HFFc6 (cell line): ENCODE measurements at places on chromosomes 2 and 18. TPM values are rescaled to one million over a fixed set of nuclear protein-coding genes. Genes with fewer than 3 reads are reported as not detected.

The LONRF2 gene
- not detected in 2 replicates for total RNA-seq

DNA sequence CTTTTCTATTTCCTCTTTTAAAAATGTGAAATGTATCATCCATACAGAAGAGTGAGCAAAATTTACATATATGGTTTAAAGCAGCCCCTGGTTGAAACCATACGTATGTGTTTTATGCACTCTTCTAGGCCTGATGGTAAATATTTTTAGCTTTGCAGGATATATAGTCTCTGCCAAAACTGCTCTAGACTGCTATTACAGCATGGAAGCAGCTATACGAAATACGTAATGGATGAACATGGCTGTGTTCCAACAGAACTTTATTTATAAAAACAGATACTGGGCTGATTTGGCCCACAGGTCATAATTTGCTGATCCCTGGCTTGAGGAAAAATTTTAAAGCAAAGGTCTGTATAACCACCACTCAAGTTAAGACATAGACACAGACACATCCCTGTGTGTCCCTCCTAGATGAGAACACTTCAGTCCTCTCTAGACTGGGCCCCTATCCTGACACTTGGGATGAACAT, 42.5 kb upstream of the ATP8B1 start:
- peak overlapping the region; percentile 70 for H3K4me3 ChIP-seq
- peaks cover 94% of the 10 kb centered on the region for H3K4me1 ChIP-seq
- peaks cover 16% of the 10 kb centered on the region for H3K36me3 ChIP-seq
- peak overlapping the region; percentile 88 for H3K27ac ChIP-seq
- DNase-seq: no peak

DNA sequence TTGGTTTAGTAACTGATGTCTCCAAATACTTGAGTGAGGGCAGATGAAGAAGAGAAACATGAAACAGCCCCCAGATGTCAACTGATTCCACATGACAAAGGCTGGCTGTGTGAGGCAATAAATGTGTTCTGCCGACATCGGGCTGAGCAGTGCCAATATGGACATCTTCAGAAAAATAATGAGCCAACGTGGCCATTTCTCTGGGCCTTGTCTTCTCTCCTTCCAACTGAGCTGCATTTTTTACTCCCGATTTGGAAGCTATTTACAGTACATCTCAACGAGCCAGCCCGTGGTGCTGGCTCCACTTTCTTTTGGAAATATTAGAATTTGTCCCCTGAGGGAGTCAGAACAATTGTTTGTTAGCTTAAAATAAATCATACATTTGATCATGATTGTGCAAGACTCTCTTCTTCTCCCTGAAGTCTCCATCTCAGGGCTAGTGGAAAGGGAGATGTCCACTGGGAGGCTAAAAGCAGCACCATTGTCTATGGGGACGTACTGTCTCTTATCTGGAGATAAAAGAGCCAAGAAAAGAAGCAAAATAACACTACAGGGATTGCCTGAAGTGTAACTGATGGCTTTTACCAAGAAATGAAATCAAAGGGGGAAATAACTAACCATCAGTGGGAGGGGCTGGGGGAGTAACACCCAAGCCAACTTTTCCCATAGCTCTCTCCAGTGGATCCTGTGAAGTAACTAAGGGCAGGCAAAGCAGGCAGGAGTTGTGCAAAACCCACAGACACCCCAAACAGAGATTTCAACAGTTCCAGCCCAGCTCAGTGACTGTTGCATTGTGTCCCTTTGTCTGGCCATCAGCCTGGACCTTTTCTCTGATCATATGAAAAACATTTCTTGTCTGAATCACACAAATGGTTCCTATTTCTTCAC, 114.8 kb downstream of the RDH14 start:
- H3K27me3 ChIP-seq: peaks cover 10% of the 10 kb centered on the region
- H3K27ac ChIP-seq: no peak overlapping the region
- H3K4me1 ChIP-seq: peaks cover 43% of the 10 kb centered on the region
- no peak for DNase-seq
- no peaks in the 10 kb centered on the region for H3K36me3 ChIP-seq

GRCh38 chr2:183195397-183195796, 71.2 kb downstream of the NUP35 start:
- H3K36me3 ChIP-seq: no peaks in the 10 kb centered on the region
- no peak for DNase-seq
- peaks cover 12% of the 10 kb centered on the region for H3K4me1 ChIP-seq
- H3K27me3 ChIP-seq: no peaks in the 10 kb centered on the region
- no peak overlapping the region for H3K27ac ChIP-seq

DNA sequence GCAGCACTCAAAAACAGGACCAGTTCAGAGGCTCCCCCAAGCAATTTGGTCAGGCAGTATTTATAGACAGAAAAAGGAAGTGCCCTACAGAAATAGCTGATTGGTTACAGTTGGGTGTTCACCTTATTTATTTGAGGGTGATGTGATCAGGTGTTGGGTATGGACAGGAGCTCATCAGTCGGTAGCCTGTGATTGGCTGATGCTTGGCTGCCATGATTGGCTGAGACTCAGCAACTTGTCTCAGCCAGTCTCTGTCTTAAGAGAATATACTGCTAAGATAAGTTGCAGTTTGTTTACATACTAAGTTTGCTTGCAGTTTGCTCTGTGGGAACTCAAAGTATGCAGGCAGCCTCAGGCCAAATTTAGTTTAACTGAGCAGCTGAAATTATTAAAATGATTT, 9.4 kb downstream of the ABCG8 start:
- H3K27me3 ChIP-seq: peaks cover 42% of the 10 kb centered on the region
- no peak overlapping the region for H3K27ac ChIP-seq
- no peak overlapping the region for H3K4me3 ChIP-seq
- peak; percentile 13 for DNase-seq
- H3K36me3 ChIP-seq: no peaks in the 10 kb centered on the region
- no peaks in the 10 kb centered on the region for H3K4me1 ChIP-seq

GRCh38 chr18:7071600-7071999, 46.0 kb downstream of the LAMA1 start:
- H3K4me1 ChIP-seq: no peaks in the 10 kb centered on the region
- no peaks in the 10 kb centered on the region; the same call in 1 of the 2 replicates for H3K27me3 ChIP-seq
- DNase-seq: no peak
- no peak overlapping the region for H3K27ac ChIP-seq

DNA sequence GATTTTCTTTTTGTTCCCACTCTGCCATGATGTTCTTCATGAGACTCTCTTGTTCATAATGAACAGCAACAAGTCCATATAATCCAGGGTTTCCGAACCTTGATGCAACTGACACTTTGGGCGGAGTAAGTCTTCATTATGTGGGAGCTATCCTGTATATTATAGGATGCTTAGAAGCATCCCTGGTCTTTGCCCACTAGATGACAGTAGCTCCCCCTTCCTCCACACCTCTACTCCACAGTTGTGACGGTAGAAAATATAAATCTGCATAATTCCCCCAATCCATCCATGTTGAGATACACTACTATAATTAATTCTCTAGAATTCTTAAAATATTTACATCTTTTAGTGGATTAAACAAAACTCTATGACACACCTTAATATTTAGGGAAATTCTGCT, 482.2 kb upstream of the CELF4 start:
- no peaks in the 10 kb centered on the region for H3K4me1 ChIP-seq
- no peaks in the 10 kb centered on the region for H3K36me3 ChIP-seq
- H3K27ac ChIP-seq: no peak overlapping the region
- peaks cover 3% of the 10 kb centered on the region for H3K27me3 ChIP-seq
- no peak overlapping the region for H3K4me3 ChIP-seq
